ENCODE measurements at places on chromosomes 16 and 17.

DNA sequence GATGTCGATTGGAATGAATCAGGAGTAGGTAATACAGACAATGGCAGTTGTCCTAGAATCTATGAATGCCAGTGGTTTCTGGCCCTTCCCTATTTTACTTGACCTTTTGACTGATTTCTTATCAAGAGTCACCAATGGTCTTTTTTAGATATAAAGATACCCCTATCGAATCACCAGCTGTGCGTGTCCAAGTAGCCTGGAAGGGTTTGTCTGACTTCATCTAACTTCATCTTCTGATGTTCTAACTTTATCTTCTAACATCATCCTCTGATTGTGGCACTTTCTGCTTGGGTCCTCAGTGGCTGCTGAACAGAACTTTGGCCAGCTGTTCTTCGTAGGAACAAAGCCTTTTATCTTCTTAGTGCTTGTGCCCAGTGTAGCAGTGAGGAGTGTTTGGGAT lies 129.7 kb downstream of the MSI2 start:
- DNase-seq = no peak

DNA sequence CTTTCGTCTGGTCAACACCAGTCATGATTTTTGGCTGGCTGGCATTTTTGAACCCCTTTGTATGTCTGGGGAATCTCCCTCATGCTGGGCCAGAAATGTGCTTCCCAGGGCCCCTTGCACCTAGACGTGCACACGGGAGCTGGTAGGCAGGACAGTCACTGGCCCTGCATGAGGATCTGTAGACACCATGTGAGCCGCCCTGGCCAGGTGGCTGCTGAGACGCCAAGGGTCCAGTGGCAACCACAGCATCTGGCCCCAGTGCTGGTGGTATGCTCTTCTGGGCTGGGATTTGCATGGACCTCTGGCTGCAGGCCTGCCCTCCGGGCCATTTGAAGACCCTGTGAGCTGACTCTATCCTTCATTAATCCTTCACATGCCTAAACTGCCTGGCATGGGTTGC lies 67.5 kb downstream of the NT5M start:
- DNase-seq = no peak

GRCh38 chr17:6894206-6894528 lies 62.6 kb upstream of the TEKT1 start:
- DNase-seq = no peak

- peak; percentile 81 for DNase-seq
These were observed 631 bp downstream of the KREMEN2 start for GRCh38 chr16:2964475-2965336.

DNA sequence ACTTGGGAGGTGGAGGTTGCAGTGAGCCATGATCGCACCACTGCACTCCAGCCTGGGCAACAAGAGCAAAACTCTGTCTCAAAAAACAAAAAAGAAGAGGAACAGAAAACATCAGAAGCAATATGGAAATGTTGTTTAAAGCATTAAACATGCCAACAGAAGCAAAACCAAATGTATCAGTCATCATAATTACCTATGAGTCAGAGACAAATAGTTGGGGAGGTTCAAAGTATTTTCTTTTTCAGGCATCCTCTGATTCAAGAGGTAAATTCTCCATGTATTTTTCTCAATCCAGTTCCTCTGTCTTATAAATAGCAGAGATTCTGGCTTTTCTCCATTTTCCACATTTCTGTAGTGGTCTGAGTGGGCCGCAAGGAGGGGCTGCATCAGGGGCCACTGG lies 2.1 kb upstream of the TM4SF5 start:
- DNase-seq = no peak

Data from activated CD8-positive, alpha-beta memory T cell treated with anti-CD3 and anti-CD28 coated beads, Interleukin-2, amount 10 ng/mL, durations not matched to agents 7 days and 5 days (primary cell).